Naive B cell (primary cell): ENCODE measurements at places on chromosomes 13 and 19. TPM values are rescaled to one million over a fixed set of nuclear protein-coding genes. Genes with fewer than 3 reads are reported as not detected.

- DNase-seq: no peak
These were observed 199.8 kb downstream of the COG6 start for GRCh38 chr13:39855236-39855635.

DNA sequence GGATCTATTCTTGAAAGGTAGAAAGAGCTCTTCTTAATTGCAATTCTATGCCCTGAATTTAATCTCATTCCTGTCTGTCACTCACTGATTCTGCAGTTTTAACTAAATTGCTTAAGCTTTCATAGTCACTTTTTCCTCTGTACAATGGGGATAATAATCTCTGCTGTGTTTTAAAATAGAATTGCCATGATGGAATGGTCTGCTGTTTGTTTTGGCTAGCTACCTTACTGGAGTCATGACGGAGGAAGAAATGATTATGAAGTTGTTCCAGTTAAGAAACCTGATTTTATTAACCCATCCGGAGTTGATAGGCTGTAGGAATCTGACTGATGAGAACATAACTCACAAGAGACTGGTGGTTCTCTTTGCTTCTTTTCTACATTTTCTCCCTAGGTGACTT, 54.9 kb upstream of the ITM2B start:
- DNase-seq: no peak

Gene ZNF559
- 49.1 TPM for polyA plus RNA-seq

Gene NCR1
- not detected for polyA plus RNA-seq

GRCh38 chr13:51380269-51380668, 40.8 kb downstream of the SERPINE3 start:
- no peak for DNase-seq

- peak; percentile 67 for DNase-seq
These were observed 34.2 kb upstream of the PNMA8B start for GRCh38 chr19:46529622-46530451.

Gene PRODH2
- polyA plus RNA-seq: not detected

DNA sequence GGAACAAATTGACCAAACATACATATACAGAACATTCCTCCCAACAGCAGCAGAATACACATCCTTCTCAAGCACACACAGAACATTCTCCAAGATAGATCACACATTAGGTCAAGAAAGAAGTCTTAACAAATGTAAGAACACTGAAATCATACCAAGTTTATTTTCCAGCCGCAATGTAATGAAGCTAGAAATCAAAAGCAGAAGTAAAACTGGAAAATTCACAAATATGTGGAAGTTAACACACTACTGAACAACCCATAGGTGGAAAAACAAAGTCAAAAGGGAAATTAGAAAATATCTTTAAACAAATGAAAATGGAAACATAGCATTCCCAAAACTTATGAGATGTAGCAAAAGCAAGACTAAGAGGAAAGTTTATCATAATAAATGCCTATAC, 692.6 kb downstream of the DIAPH3 start:
- DNase-seq: no peak

Gene CGB1
- polyA plus RNA-seq: not detected

Gene EIF3K
- polyA plus RNA-seq: 324 TPM

Gene UPF1
- 2.2 TPM for polyA plus RNA-seq

- DNase-seq: no peak
These were observed 28.5 kb upstream of the PSPC1 start for GRCh38 chr13:19810996-19811881.

DNA sequence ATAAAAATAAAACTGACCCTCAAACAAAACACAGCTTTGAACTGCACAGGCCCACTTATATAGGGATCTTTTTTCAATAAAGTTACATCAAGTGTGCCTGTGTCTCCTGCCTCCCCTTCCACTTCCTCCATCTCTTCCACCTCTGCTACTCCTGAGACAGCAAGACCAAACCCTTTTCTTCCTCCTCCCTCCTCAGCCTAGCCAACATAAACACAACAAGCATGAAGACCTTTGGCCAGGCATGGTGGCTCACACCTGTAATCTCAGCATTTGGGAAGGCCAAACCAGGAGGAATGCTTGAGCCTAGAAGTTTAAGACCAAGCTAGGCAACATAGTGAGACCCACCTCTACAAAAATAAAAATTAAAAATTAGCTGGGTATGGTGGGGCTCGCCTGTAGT, 72.6 kb downstream of the ELF1 start:
- DNase-seq: no peak

GRCh38 chr19:35347171-35347929, at the start of gene FFAR1:
FFAR1 (plus strand) TSS chr19:35347902; CDS start chr19:35351552, 3,650 bp downstream.
- DNase-seq: peak; percentile 87

DNA sequence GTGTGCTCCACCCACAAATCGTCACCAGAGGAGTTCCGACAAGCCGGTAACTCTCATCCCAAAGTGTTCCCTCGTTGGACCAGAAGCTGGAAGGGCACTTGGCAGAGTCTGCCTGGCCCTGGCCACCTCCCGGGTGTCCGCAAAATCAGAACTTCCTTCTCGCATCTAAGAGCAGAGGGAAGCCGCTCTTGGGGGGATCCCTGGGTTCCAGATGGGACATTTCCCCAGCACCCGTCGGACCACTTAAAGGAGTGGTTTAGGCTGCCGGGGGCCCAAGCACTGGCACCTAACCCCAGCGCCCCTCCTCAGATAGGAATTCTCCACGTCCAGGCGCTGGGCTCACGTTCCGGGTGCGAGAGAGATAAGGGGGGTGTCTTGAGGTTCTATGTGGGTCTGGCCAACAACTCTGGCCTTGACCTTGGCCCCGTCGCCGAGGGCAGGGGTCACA, 857 bp upstream of the MAP2K7 start:
- no peak for DNase-seq

- no peak for DNase-seq
These were observed 716 bp downstream of the SH2D3A start for GRCh38 chr19:6766357-6767080.

DNA sequence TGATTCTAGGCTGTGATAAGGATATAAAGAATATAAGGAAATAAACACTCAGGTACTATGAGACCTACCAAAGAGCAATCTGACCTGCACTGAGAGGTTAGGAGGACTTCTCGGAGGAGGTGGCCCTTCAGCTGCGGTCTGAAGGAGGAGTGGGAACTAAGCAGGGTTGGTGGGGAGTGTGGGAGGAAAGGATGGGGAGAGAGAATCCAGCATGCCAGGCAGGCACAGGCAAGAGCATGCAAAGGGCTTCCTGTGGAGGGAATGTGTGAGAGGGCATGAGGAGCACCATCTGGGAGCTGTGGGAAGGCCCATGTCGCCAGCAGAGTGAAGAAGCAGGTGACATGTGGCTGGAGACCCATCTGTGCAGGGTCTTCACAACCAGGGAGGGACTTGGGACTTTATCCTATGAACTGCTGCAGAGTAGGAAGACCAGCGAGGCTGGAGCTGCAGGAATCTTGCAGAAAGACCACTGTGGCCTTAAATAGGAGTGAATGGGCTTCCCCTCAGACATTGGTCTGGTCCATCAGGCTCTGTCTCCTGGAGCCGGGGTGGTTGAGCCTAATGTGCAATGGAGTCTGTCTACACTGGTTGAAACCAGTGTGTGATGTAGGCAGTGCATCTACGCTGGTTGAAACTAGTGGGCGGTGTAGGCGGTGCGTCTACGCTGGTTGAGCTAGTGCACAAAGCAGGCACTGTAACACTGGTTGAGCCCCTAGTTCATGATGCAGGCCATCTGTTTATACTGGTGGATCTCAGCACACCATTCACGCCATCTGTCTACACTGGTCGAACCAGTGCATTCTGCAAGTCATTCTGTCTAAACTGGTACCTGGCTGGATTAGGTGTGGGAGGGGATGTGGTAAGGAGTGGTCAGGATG, 6.4 kb downstream of the CHST8 start:
- DNase-seq: no peak

- DNase-seq: no peak
These were observed 207.4 kb downstream of the COG6 start for GRCh38 chr13:39862900-39863299.

Gene SIGLEC10
- polyA plus RNA-seq: 57.5 TPM

DNA sequence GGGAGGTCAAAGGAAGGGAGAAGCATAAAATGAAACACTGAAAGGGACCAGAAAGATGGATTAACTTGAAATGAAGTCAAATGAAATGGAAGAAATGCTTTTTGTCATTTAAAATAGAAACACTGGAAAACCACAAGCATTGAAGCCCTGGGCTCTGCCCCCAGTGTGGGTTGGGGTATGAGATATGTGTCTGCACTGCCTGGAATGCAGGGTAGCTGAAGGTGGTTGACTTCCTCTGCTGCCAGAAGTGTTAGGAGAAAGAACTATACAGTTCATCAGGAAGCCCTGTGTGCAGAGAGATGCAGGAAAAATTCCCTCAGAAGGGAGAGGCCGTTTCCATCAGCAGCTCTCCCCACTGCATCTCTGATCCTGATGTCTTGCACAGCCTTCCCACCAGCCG, 69.2 kb downstream of the DHRS12 start:
- DNase-seq: no peak

DNA sequence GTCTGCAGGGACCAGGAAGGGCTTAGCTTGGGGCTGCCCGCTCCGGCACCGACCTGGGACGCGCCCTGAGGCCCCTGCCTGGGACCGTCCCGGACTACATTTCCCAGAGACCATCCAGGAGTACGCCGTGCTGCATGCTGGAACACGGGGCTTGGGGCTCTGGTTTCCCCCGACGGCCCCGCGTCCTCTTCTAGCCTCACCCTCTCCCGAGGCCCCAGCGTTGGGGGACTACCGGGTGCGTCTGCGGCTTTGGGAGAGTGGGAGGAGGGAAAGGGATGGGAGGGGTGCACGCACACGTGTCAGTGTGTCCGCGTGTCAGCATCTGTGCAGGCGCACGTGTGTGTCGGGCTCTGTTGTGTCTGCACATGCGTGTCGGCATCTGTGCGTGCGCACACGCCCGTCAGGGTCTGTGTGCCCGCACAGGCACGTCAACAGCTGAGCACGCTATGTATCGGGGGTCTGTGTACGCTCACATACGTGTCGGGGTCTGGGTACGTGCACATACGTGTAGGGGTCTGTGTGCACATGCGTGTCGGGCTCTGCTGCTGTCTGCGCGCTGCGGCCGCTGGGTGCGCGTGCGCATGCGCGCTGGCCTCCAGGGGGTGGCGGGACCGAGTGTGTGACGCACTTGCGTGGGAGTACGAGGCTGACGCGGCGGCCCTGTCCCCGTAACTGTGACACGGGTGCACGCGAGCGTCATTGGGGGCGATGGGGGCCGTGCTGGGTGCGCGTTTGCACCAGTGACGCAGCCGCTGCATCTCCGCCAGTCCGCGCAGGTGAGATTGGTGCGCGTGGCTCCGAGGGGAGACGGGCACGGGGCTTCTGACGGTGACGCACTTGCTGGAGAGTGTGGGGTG, at the start of gene ZNF331:
Gene ZNF331, plus strand, starts transcription at position 625 of the 857 bp plus-strand sequence. CDS start 31,232 bp downstream, outside the sequence.
- DNase-seq: peak; percentile 96

DNA sequence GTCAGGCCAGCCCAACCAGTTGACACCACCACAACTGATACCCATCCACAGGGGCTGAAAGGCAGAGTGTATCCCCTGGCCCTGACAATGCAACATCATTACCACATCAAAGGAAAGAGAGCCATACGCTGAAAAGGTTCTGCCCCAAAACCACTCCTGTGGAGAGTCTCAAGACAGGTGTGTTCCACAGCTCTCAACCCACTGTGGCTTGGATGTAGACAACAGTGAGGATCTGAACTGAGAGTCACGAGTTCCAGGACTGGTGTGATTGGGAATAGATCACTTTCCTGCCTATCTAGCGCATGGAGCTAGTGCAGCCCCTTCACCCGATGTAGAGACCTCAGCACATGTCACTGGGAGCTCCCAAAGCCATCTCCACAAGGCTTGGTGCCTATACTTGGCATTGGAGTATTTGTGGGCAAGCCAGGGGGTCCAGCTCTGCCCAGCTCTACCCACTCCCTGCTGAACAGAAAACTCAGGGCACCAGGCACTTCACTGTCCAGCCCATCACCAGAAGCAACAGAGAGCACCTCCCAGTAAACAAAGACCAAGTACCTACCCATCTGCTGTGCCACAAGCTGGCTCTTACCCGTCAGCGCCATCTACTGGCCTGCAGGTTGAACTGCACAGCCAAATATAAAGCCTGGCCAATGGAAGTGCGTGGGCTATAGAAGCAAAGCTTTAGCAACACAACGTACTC, 579.5 kb downstream of the UQCRFS1 start:
- peak; percentile 22 for DNase-seq

Gene ATXN8OS
- polyA plus RNA-seq: not detected

Gene KLK13
- polyA plus RNA-seq: not detected

GRCh38 chr19:36113894-36114720, 568 bp downstream of the POLR2I start:
- no peak for DNase-seq

DNA sequence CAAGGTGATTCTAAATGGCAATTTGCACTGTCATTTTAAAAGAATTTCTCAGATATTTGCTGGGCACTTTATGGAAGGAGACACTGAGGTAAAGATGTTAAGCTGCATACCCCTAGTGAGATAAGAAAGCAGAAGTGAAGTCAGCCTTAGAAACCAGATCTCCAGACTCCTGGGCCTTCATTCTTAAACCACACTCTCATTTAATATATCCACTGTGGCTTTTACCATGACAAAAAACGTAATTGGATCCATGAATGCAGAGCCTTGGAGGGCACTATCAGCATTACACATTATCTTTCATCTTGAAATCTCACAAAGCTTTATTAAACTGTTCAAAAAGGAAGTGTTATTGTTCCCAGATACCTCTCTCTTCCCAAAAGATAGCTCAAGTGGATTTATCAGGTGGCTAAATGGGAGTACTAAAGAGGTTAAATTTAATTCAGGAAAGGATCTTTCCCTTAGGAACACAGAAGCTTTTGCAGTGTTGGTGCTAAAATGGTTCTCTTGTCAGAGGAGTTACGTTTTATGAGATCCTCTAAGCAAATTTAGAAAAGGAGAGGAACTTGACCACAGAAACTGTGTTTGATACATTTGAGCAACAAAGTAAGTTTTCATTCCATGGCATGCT, 1060.4 kb downstream of the EFNB2 start:
- DNase-seq: no peak

Gene KCTD4
- 0.40 TPM for polyA plus RNA-seq

Gene GNA15
- 0.59 TPM for polyA plus RNA-seq

DNA sequence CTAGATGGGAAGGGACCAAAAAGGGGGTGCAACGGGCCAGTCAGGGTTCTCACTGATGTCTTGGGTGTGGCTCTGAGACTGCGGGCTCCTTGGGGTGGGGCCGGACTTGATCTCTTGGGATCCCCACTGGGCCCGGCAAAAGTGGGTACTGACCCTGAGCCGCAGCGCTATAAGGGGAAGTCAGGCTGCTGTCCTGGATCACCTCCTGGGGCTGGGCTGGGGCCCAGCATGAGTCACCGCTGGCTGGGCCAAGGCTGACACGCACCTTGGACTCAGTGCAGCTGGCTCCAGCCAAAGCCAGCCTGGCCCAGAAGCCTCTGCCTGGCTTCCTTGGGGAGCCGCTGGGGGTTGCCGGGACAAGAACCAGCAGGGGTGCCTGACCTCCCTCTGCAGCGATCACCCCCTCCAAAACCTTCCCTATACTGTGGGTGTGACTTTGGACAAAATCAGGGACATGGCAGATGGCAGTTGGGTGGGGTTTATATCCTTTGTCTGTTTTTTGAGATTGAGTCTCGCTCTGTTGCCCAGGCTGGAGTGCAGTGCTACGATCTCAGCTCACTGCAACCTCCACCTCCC, 617 bp upstream of the IQCN start:
- DNase-seq: peak; percentile 62

Gene HTR2A
- not detected for polyA plus RNA-seq

GRCh38 chr19:29663861-29664752, 1.2 kb upstream of the PLEKHF1 start:
- no peak for DNase-seq
